ENCODE measurements at places on chromosomes 4 and X.

DNA sequence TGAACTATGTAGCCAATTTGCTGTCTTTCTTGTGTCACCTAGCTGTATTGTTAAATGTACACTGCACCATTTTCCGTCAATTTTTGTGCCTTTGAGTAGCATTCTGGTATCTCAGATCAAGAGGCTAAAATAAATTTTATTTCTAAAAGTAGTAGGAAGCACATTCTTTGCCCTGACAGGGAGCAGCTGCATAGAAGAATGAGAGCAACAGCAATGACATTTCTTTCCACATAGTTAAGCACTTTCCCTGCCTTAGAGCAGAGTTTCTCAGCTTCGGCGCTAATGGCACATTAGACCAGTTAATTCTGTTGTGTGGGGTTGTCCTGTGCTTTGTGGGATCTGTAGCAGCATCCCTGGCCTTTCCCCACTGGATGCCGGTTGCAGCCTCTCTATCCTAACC lies 173.9 kb downstream of the CHIC2 start:
- no peak for DNase-seq

DNA sequence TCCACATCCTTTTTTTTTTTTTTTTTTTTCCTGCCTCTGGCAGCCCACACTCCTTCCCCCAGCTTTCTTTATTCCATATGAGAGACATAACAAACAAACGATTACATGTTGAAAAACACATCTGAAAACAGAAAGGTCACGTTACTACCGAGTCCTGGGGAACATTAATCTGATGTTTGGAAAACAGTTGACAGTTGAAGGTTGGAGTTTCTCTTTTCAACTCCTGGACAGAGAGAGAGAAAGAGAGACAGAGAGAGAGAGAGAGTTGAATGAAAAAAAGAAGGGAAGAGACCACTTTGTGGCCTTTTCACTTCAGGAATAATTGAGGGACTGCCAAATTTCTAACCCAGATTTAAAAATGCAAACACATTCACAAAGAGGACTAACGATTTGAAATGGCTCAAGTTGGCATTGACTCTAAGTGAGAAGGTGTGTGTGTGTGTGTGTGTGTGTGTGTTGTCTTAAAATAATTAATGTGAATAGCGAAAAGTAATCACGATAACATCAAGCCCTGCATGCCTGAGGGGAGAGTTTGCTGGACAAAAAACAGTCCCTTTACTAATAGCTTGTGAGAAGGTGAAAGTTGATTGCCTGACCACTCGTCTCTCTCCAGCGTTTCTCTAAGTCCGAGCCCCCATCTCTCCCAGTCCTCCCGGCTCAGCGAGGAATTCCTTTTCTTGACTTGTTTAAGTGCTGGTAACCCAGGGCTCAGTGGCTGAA lies 67.3 kb downstream of the FBXO8 start:
- DNase-seq: no peak

- no peak for DNase-seq
Measured at GRCh38 chr4:30024526-30024925, 695.6 kb upstream of the PCDH7 start.

GRCh38 chr4:83129264-83129663 lies 14.7 kb upstream of the PLAC8 start:
- DNase-seq: no peak

- no peak for DNase-seq
Measured at GRCh38 chr4:95294321-95294720, 254.5 kb downstream of the UNC5C start.

GRCh38 chr4:5462254-5462835 lies 246.0 kb downstream of the EVC2 start:
- no peak for DNase-seq

DNA sequence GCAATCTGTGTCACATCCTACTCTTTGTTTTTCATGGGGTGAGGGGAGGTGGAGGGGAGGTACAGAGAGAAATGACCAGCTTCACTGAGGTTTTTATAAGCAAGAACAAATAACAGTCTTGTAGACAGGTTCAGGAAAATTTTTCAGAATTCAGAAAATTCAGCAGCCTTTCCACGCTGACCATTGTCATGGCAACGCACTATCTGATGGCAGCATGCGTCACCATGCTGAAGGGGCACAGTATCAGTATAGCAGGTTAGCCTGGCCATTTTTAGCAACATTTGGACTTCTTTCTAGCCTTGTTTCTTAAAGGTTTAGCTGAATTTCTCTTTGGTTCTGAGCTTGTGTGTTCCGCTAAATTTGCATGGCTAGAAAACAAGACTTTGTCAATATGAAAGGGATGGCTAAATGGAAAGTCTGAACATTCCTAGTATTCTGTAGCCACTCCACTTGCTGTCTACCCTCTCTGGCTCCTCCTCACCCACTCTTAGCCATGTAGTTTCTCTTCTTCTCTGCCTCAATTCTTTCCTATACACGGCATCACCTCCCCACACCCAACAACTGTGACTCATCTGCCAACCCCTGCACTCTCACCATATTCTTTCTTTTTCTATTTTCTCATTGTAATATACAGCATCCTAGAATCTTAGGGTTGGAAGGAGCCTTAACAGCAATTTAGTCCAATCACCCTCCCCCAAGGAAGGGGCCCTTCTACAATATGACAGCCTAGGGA lies 42.7 kb upstream of the CITED1 start:
- DNase-seq: no peak

DNA sequence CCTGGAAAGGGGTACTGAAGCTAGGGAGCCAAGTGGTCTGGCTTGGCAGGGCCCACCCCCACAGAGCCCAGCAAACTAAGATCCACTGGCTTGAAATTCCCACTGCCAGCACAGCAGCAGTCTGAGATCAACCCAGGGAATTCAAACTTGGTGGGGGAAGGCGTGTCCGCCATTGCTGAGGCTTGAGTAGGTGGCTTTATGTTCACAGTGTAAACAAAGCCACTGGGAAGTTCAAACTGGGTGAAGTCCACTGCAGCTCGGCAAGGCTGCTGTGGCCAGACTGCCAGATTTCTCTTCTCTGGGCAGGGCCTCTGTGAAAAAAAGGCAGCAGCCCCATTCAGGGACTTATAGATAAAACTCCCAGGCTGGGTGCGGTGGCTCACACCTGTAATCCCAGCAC lies 58.9 kb downstream of the TFDP3 start:
- DNase-seq: no peak

DNA sequence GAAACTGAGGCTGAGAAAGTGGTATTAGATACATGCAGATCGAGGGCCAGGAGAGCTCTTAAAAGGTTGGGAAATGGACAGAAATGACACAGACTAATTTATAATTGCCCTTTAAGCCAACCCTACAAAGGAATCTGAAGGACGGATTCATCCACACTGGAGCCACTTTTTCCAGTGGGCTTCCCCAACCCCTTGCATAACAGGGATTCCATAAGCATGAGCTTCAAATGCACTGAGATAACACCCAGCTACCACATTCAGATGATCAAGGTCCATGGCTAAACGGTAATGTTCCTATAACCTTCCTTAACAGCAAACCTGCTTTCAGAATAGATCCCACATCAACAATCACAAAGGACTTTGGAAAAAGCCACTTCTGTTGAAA lies 34.2 kb downstream of the PLAC1 start:
- no peak for DNase-seq

DNA sequence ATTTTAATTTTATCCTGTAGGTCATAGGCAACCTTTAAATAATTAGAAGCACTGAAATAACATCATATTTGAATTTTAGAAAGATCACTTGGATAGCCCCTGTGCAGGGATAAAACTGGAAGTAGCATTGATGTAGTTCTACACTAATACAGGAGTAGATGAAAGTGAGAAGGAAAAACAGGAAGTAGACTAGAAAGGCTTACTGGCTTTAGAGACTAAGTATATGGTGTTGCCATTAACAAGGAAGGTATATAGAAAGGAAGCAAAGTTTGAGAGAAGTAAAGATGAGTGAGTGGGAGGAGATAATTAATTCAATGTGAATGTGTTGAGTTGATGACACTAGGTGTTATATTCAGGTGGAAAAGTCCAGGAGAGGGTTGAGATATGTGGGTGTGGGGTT lies 73.1 kb upstream of the EPGN start:
- DNase-seq: no peak

DNA sequence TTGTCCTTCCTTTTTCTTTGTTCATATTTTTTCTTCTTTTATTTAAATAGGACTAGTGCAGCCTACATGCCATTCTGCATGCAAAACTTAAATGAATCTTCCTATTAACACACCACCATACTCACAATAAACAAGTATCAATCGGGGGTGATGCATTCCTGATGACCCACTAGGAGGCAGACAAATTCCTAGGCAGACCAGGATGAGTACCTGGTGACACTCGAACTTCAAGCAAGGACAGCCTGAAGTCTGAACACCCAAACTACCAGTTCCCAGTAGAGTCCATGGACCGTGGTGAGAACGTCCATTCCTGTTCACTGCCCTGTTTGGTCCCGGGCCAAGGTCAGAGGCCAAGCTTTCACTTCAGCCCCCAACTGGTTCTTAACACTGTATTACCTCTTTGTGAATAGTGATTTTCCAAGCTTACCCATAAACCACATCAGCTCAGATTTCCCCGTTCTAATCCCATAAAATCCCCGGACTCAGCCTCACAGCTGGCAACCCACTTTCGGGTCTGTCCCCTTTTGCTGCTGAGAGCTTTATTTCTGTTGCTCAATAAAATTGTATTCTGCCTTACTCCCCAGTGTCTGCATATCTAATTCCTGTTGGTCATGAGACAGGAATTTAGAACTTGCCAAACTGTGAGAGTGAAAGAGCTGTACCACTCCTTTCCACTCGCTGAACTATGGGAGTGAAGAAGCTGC lies 1286.6 kb downstream of the FSTL5 start:
- DNase-seq: no peak

DNA sequence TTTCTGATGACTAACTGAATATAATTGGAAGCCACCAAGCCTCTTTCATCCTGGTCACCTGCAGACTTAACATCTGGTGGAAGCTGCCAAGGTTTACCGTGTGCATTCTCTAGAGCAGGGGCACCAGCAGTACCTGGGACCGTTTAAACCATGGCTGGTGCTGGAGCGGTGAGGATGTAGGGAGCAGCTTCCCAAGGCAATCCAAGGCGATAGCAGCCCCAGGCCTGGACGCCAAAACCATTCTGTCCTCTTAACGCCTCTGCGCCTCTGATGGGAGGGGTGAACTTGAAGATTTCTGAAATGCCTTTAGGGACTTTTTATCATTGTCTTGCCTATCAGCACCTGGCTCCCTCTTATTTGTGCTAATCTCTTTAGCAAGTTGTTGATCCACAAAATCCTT lies 37.3 kb upstream of the SPANXN2 start:
- no peak for DNase-seq
